ENCODE measurements at places on chromosomes 7 and 10.

GRCh38 chr7:44306606-44307005, 18.8 kb downstream of the CAMK2B start:
- DNase-seq = no peak

DNA sequence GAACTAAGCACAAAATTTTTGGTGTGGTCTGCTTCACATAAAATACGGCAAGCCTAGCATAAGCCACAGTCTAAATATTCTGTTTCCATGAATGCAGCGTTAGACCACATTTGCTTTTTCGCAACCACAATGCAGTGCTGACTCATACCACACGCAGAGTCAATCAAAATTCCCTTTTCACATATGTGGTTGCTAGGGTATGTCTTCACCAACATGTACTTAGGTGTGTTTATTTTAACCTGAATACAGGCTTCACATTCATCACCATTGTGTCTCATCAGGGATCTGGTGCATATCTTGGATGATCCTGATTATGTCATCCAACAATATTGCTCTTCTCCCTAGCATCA, 90.8 kb downstream of the CHN2 start:
- no peak for DNase-seq

- DNase-seq = no peak
Measured at GRCh38 chr10:11959966-11960365, 82.6 kb downstream of the UPF2 start.

DNA sequence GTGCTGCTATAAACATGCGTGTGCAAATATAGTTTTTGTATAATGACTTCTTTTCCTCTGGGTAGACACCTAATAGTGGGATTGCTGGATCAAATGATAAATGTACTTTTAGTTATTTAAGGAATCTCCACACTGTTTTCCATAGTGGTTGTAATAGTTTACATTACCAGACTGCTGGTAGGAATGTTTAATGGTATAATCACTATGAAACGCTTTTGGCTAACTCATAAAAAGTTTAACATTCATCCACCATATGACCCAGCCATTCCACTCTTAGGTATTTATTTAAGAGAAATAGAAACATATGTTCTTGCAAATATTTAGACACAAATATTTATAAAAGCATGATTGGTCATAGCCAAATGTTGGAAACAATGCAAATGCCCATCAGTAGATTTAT, 32.1 kb upstream of the TFEC start:
- DNase-seq = no peak

DNA sequence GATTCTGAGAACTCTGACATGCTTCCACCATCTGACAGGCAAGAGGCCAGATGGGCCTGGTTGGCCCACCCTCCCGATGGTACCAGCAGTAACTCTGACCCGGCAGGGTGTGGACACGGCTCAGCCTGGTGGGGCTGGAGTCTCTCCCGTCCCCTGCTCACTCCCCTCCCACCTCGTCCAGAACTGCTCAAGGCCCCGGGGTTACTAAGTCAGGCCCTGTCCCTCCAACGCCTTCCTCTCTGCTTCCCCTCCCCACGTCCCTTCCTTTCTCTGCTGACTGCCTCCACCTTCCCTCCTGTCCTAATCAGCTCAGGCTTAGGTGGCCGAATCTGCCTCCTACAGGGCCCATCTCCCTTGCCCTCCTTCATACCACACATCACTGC, 12.5 kb downstream of the CALML5 start:
- DNase-seq = peak; percentile 61

All from spleen (tissue), 13 donors.